WTC11 (cell line): ENCODE measurements at places on chromosomes 4 and X.

DNA sequence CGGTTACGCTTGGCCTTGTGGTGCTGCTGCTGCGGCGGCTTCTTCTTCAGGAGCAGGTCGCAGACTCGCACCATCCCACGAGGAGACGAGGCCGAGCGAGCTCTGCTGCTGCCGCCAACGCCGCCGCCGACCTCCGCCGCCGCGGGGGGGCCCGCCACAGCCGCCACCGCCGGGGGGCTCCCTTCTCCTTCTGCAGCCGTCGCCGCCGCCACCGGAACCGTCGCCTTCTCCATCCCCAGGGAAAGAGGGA is 237 bp downstream of the ANKRD17 start:
- no peak for DNase-seq

DNA sequence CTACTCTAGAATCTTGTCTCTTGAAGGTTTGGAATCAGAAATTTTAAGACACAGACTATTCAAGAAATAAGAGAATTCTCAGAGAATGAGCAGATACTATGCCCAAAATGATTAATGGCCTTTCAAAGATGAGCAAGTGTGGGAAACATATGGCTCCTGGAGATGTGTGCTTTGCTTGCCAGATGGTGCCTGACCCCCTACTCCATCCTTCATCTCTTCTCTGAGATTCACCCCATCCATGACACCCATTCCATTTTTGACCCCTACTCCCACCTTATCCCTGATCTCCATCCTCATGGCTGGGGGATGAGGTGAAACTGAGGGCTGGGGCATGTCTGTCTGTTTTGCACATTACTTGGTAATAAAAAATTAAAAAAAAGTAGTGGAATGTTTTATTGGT is 75.5 kb downstream of the GPC3 start:
- DNase-seq = no peak

DNA sequence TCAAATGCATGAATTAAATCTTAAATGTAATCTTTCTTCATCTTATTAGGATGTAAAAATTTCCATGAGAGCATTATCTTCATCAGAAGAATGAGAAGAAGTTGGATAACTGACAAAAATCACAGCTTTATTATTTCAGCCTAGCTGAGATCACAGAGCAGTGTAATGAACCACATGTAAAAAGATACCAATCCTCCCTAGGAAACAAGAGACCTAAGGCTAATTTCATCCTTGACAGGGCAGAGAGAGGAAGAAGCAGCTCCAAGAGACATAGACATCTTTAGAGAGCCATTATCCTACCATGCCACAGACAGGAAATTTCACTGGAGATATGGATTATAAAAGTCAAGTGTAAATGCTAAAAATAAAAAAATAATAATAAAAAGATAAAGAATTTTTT is 40.9 kb upstream of the IL15 start:
- no peak for DNase-seq

- DNase-seq = no peak
These were observed 37.7 kb downstream of the VEGFC start for GRCh38 chr4:176755001-176755400.

GRCh38 chrX:17278961-17279360 is 96.0 kb upstream of the NHS start:
- no peak for DNase-seq

DNA sequence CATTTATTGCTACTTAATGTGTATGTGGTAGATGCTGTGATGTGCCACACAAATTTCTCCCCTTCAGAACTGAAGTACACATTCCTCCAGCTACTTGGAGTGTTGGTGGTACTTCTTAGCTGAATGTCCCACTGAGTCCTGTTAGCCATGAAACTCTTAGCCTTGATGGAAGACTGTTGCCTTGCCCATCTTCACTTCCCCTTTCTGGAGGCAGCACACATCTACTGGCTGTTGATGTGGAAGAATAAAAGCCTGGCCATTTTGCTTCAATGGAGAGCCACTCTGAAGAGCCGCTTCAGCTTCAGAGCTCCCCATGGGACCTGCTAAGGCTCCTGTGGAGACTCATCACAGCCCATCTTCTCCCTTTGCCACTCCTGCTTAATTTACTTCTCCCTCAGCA is 157.7 kb upstream of the PITX2 start:
- no peak for DNase-seq

DNA sequence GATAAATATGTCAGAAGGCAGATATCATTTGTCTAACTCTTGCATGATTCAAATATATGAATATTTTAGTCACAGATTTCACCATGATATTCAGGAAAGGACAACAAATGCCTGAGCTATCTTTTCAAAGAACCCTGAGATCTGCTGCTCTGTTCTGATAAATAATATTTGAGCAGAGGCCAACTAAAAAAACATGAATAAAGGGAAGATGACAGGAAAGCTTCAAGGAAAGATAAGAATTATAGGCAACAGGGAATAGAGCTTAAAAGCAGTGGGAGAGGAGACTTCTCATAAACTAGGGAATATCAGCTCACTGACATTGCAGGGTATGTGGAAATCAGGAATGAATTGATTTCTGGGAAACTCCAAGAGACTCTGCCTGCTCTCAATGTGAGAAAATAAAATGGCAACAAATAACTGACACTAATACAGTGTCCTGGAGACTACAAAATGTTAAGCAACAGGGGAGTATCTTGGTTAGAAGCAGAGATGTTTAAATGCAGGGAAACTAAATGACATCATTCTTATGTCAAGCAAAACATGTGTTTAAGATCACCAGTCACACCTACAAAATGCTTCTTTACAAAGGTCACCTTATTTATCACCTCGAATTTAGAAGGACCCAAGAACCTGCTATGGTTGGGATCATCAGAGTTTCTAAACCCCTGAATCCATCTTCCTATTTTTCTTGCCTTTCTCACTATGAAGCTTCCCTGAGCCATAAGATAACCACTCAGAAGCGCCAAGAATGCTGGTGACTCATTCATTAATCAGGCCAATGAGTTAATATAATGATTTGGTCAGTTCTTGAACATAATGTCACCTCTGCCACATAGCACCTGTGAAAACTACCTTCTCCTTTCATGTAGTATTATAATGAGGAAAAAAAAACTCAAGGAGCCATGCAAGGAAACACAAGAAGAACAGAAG is 78.1 kb downstream of the NDST3 start:
- DNase-seq = no peak

DNA sequence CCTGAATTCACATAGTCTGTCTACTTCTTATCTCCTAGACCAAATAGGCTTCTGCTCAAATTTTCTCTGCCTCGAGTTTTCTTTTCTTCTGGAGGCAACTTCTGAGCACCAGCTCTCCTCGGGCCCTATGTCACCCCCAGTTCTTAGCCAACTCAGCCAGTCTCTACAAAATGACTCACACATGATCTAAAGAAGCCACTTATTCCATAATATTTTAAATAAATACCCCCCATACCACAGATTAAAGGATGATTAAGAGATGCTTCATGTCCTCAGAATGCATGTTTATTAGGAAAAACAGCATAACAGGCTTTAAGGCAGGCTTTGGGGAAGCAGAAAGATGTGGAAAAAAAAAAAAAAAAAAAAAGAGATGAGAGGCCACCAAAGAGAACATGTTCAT is 36.6 kb upstream of the DDX53 start:
- DNase-seq = no peak

DNA sequence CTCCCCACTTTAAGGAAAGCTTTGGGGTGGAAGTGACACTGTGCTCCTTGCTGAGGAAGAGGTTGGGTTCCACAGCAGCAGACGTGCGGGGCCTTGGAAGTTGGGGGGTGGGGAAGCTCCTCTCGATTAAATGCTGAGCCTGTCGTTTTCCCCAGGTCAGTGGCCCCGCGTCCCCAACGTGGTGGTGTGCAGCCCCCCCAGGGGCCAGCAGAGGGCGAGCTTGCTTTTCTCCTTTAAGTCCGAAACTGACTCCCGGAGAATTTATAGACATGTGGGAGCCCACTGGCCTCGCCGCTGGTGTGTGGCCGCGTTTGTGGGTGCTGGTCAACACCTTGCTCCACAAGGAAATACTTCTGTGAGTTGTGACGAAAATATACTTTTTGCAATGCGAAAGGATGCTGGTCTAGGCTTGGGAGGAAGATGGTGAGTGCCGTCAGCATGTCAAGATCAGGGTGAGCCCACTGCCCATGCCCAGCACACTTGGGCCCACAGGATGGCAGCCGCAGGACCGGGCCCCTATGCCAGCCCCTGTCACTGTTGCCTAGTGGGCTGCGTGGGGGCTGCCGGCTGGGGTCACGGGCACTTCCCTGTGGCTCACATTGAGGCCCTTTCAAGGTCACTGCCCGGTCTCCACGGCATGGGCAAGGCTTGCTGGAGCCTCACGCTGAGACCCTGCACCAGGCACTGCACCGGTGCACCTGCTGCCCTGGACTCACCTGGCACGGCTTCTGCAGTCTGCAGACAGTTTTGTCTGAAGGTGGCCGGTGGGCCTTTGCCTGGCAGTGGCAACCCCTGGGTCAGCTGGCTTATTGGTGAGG is 9.4 kb downstream of the UVSSA start:
- DNase-seq = peak; percentile 84

- DNase-seq = no peak
These were observed 45.4 kb downstream of the SEC24D start for GRCh38 chr4:118790544-118790943.

GRCh38 chrX:46178763-46179162 is 366.5 kb downstream of the ZNF674 start:
- DNase-seq = no peak

DNA sequence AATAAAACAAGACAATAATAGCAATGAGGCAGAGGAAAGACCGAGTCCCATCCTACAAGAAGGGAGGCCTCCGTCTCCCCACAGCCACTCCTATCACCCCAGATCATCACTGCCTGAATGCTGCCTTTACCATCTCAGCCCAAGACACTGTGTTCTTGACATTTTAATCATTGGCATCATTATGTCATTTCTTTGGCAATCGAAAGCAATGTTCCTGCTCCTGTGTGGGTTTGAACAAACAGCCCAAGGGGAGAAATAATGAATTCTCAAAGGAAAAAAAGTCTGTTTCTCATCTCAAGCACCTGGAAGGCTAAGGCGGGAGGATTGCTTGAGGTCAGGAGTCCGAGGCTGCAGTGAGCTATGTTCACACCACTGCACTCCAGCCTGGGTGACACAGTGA is 73.0 kb upstream of the ACSL1 start:
- no peak for DNase-seq

GRCh38 chrX:126701380-126701779 is 118.1 kb upstream of the PRR32 start:
- no peak for DNase-seq

- DNase-seq = no peak
These were observed 35.7 kb downstream of the NHS start for GRCh38 chrX:17410651-17411050.

- no peak for DNase-seq
These were observed 38.2 kb upstream of the MYOZ2 start for GRCh38 chr4:119097282-119097900.

DNA sequence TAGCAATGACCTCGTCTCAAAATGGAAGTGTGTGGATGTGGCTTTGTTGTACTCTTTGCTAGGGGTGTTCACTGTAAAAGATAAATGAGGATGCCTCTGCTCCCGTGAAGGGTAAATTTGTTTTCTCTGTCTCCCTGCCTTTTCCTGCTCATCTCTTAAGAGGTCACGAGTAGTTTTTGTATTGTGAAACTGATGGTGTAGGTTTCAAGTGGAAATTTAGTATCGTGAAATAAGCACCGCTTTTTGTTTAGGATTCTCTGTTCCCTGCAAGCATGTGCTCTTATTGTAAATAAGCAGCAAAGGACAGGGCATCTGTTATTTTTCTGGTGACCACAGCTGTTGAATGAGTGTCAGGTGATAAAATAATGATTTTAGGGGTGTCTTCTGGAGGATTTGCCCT is 104.6 kb downstream of the PHEX start:
- DNase-seq = no peak

DNA sequence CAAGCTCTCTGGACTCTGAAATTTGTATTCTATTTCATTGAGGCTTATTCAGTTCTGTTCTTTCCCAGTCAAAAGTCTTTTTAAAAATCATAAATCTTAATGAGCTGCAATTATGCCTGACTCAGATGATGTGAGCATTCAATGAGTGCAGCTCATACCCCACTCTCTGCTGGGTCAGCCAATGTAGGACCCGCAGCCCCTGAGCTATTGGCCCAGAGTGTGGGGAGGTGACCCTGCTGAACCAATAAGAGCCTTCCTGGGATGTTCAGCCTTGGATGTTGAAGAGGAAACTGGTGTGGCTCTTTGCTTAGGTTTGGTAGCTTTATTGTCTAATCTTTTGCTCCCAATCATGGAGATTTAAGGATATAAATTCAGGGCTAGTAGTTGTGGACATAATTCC is 12.1 kb upstream of the TCEAL4 start:
- DNase-seq = no peak

DNA sequence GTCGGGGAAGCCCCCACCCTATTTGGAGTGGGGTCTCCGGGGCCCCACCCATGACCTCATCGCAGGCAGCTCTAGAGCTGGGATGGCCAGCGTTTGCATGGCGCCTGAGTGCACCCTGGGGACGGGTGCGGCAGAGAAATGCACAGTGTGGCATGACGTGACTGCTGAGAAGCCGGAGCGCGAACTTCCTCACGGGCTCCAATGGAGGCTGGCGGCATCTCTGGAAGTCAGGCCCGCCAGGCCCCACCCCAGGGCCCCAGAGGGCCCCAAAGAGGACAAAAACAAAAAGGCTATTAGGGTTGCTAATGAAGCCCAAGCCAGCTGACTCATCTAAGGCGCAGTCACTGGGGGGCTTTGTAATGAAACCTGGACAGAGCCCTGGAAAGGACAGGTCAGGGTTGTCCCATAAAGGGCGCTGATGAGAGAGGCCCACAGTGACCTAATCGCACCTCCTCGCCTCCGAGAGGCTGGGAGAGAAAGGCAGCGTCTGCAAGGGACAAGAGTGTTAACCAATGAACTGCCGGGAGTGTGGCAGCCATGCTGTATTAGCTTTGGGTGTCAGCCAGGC is 86.0 kb upstream of the C1QTNF7 start:
- DNase-seq = no peak

DNA sequence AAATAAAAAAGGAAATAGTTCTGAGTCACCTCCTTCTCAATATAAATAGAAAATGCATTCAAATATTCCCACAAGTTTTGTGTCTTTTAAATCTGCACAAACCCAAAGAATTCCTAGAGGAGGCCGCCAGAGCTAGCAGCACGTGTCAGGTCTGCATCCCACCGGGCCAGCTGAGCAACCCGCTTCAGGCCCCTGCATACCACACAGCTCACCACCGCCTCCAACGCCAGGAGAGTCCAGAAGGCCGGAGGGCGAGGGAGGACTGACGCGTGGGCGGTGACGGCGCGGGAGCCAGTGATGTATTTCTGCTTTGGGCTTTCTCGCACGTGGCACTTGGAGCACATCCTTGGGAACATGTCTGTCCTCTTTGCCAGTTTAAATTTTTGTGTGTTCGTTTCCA is 61.9 kb upstream of the CLDN34 start:
- no peak for DNase-seq

DNA sequence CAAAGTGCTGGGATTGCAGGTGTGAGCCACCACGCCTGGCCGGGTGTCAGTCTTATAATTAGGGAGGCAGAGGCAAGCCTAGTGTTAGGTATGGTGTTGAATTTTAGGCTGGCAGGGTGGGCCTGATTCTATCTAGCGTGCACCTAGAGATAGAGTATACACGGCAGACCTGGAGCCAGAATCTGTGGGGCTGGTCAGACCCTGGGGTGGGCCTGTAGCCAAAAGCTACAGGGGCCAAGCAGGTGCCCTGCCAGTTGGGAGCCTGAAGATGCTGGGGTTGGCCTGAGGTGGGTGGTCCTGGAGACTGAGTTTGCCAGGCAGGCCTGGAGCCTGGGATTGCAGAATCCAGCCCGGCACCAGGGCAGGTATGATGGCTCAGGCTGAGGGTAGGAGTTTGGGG is 1580.3 kb downstream of the ARAP2 start:
- DNase-seq = no peak

- no peak for DNase-seq
These were observed 78.1 kb upstream of the TRIM2 start for GRCh38 chr4:153126137-153126536.

- no peak for DNase-seq
These were observed 749.6 kb downstream of the CENPC start for GRCh38 chr4:66795724-66796123.
